Neural crest cell (in vitro differentiated cells): ENCODE measurements at places on chromosomes 12 and 14. TPM values are rescaled to one million over a fixed set of nuclear protein-coding genes. Genes with fewer than 3 reads are reported as not detected.

FZD10 gene
- total RNA-seq, result 14.2 and 15.5 TPM in 2 replicates

GRCh38 chr14:68223631-68224030, 404.1 kb downstream of the RAD51B start:
- no peak overlapping the region for H3K4me3 ChIP-seq
- no peak for DNase-seq
- no peaks in the 10 kb centered on the region for H3K36me3 ChIP-seq
- peak overlapping the region; percentile 73 for H3K27ac ChIP-seq
- H3K27me3 ChIP-seq, result no peaks in the 10 kb centered on the region
- no peaks in the 10 kb centered on the region for H3K4me1 ChIP-seq

PIWIL1 gene
- total RNA-seq, result not detected in 2 replicates

ACSS3 gene
- total RNA-seq, result 14.5 and 15.7 TPM in 2 replicates

GRCh38 chr14:31937730-31938346, 139.3 kb upstream of the ARHGAP5 start:
- no peak for DNase-seq
- H3K27me3 ChIP-seq, result no peaks in the 10 kb centered on the region
- no peaks in the 10 kb centered on the region for H3K36me3 ChIP-seq
- H3K4me1 ChIP-seq, result peaks cover 47% of the 10 kb centered on the region

ALX1 gene
- 4.1 and 4.7 TPM in 2 replicates for total RNA-seq

GRCh38 chr12:778615-779014, 26.2 kb downstream of the WNK1 start:
- no peaks in the 10 kb centered on the region for H3K27me3 ChIP-seq
- H3K4me1 ChIP-seq, result peaks cover 48% of the 10 kb centered on the region
- H3K4me3 ChIP-seq, result no peak overlapping the region

CLEC4C gene
- total RNA-seq, result not detected in 2 replicates

GRCh38 chr12:113845900-113846674, 120.0 kb downstream of the RBM19 start:
- no peak overlapping the region for H3K27ac ChIP-seq
- H3K4me3 ChIP-seq, result no peak overlapping the region
- DNase-seq, result no peak
- no peaks in the 10 kb centered on the region for H3K4me1 ChIP-seq

DNA sequence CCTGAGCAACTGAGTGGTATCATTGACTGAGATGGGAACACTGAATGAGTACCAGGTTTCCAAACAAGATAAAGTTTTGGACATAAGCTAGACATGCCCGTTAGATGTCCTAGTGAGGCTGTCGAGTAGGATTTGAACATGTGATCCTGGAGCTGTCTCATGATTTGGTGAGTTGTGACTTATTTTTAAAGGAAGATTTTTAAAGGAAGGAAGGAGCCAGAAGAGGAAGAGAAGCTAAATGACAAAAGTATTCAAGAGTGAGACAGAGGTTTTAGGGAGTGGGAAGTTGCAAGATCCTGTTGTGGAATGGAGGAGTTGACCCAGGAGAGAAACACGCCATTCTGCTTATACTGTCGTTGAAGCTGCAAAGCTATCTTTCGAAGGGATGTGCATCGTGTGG, 82.1 kb downstream of the SAMD4A start:
- no peak overlapping the region for H3K4me3 ChIP-seq
- H3K36me3 ChIP-seq, result no peaks in the 10 kb centered on the region
- H3K4me1 ChIP-seq, result peaks cover 34% of the 10 kb centered on the region
- H3K27me3 ChIP-seq, result no peaks in the 10 kb centered on the region
- no peak overlapping the region for H3K27ac ChIP-seq

DNA sequence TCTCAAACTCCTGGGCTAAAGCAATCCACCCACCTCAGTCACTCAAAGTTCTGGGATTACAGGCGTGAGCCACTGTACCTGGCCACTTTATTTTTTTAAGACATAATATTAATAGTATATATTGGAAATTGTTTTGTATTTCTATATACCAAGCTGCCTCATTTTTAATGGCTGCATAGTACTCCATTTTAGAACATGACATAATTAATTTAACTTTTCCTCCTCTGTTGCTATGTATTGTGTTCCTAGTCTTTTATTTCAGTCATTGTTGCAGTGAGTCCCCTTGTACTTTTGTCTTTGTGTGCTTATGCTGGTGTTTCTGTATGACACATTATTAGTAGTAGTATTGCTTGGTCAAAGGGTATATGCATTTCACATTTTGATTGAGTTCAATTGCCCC, 138.7 kb downstream of the PRKCH start:
- DNase-seq, result no peak
- H3K27ac ChIP-seq, result no peak overlapping the region
- no peak overlapping the region for H3K4me3 ChIP-seq

- no peak for DNase-seq
- peaks cover 16% of the 10 kb centered on the region for H3K4me1 ChIP-seq
- no peaks in the 10 kb centered on the region for H3K36me3 ChIP-seq
- H3K4me3 ChIP-seq, result no peak overlapping the region
These were observed 11.2 kb upstream of the PYGL start for GRCh38 chr14:50955373-50956043.

KRT78 gene
- total RNA-seq, result not detected in 2 replicates

- peak overlapping the region; percentile 51 for H3K27ac ChIP-seq
- peaks cover 51% of the 10 kb centered on the region for H3K4me1 ChIP-seq
- H3K36me3 ChIP-seq, result no peaks in the 10 kb centered on the region
- H3K27me3 ChIP-seq, result no peaks in the 10 kb centered on the region
- no peak for DNase-seq
These were observed 200.3 kb upstream of the PLEKHG7 start for GRCh38 chr12:92502417-92503028.

DNA sequence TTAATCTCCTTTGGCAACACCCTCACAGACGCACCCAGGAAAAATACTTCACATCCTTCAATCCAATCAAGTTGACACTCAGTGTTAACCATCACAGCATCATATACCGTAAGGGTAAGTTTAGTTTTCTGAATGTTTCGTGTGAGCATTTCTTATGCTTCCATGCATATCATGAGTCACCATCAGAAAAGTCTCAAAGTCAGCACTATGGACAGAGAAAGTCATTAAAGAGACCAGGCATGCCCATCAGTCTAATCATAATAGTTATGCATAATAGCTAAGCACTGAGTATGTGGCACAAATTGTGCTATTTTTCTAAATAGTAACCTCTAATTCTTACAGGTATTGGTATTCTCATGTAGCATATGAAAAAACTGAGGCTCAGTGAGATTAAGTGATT, 158.8 kb upstream of the PRMT8 start:
- H3K36me3 ChIP-seq, result no peaks in the 10 kb centered on the region
- H3K27ac ChIP-seq, result no peak overlapping the region
- no peak overlapping the region for H3K4me3 ChIP-seq
- H3K4me1 ChIP-seq, result peaks cover 34% of the 10 kb centered on the region

- no peaks in the 10 kb centered on the region for H3K4me1 ChIP-seq
- H3K36me3 ChIP-seq, result peaks cover 21% of the 10 kb centered on the region
- no peak overlapping the region for H3K4me3 ChIP-seq
- H3K27ac ChIP-seq, result peak overlapping the region; percentile 87
- H3K27me3 ChIP-seq, result no peaks in the 10 kb centered on the region
These were observed 16.6 kb downstream of the PLEKHH1 start for GRCh38 chr14:67549734-67550133.
